Ovary (tissue), 10 donors: ENCODE measurements at places on chromosomes 16 and 17.
A peak's percentile ranks its signal among the peaks of the same experiment; 100 is the strongest.

DNA sequence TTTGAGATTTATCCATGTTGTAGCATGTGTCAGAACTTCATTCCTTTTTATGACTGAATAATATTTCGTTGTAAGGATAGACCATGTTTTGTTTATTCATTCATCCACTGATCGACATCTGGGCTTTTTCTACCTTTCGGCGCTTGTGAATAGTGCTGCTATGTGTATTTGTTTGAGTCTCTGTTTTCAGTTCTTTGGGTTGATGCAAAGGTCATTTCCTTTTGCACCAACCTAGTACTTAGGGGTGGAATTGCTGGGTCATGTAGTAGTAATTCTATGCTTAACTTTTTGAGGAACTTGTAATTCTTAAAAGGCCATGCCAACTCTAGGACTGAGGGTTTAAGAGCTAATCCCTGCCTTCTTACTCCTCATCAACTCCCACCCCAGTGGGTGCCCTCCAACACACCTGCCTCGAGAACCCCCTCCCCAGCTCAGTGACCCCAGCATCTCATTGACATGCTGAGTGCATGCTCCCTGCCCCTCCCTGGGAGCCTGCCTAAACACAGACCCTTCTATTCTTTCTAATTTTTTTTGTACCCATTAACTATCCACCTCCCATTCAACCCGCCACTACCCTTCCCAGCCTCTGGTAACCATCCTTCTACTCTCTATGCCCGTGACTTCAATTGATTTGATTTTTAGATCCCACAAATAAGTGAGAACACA, 51.2 kb downstream of the ABAT start:
- DNase-seq, result no peak

DNA sequence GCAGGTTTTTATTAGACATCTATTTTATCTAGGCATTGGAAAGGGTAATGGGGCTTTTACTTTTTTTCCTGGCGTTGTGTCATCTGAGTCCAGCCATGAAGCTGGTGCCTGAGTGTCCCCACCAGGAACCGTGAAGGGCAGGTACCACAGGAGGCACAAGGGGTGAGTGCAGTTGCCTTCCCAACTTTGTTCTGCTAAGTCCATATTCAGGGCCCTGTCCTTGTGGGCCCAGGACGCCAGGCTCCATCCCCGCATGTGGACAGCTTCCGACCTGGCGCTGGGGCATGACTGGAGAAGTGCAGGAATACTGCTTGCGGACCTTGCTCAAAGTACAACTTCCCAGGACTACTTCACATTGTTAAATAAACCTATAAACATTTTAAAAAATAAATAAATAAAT, 60.6 kb downstream of the KPNA2 start:
- DNase-seq, result no peak

- DNase-seq, result no peak
These were observed 217.6 kb upstream of the CA10 start for GRCh38 chr17:52376137-52376536.

DNA sequence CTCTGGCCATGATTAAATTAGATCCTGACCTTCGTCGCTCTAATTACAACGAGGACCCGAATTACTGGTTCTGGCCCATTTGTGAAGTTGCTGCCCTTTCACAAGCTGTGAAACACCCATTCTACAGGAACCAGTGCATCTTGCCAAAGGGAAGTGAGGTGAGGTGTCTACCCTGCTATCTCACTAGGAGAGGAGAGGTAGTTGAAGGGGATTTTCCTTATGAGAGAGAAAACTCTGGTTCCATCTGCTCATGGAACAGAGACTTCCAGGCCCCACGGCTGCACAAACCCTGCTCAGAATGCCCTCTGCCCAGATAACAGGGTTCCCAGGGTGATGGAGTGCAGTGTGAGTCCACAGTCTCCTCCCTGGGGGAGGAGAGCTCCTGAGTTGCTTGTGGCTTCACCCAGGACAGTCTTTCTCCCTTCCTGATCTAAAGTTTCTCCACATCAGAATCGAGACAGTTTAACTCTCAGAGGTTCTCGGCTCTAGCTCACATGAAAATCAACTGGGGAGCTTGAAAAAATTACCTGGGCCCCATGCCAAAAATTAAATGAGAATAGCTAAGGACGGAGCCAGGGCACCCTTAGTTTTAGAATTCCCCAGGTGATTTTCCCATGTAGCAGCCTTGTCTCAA, 7.8 kb upstream of the SSTR2 start:
- no peak for DNase-seq

GRCh38 chr16:20865420-20866131, 34.6 kb downstream of the DCUN1D3 start:
- no peak for DNase-seq

DNA sequence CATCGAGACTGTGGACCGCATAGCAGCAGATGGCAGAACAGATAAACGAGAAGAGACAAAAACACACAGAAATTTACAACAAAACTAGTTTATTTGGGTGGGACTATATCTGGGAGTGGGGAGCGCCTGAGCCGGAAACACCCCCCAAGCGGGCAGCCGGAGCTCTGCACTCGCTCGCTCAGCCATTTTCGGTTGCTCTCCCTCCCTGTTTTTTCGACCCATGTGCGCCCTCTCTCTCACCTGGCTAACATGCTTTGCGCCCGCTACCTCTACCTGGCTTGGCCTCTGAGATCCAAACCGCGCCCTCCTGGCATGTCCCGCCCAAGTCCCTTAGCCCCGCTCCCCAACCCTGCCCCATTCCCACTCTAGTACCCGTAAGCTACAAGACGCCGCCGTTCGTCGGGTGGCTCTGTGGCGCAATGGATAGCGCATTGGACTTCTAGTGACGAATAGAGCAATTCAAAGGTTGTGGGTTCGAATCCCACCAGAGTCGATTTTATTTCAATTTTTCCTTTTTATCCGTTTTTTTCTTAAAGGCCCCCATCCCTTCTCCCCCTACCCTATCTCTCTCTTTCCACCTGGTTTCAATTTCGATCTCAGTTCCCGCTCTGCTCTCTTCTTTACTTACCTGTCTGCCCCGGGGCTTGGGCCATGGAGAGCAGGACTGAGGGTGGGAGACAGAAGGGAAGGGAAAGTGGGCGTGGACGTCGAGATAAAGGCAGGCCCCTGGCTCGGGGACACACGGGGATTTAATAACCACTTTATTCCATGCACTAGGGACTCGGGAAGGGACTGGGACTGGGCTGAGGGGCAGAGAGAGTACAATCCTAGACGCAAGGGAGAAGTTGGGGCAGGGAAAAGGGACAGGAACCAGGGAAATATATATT, 2.4 kb upstream of the ALOXE3 start:
- peak; percentile 74 for DNase-seq

DNA sequence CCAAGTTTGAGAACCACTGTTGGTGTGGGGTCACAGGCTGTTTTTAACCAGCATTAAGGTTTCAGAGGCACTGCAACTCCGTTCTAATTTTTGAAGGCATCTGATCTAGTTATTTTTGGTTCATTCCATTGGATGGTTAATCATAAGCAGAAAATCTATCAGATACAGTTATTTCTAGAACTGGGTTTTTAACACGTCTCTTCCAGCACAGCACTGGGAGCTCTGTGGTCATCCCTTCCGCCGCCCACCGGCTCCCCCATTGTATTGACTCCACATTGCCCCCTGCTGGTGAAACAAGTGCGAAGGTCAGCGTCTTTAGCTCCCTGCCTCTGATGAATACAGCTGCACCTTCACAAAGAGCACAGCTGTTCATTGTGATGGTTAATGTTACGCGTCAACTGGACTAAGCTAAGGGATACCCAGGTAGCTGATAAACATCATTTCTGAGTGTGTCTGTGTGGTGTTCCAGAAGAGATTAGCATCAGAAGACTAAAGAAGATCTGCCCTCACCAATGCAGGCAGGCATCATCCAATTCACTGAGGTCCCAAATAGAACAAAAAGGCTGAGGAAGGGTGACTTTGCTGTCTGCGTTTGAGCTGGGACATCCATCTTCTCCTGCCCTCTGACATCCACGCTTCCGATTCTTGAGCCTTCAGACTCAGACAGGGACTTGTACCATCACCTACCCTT, 8.5 kb downstream of the CCL18 start:
- DNase-seq, result no peak
